ENCODE measurements at places on chromosomes 5 and 9. TPM values are rescaled to one million over a fixed set of nuclear protein-coding genes. Genes with fewer than 3 reads are reported as not detected.

The IL33 gene
- 1.6 TPM for total RNA-seq

DNA sequence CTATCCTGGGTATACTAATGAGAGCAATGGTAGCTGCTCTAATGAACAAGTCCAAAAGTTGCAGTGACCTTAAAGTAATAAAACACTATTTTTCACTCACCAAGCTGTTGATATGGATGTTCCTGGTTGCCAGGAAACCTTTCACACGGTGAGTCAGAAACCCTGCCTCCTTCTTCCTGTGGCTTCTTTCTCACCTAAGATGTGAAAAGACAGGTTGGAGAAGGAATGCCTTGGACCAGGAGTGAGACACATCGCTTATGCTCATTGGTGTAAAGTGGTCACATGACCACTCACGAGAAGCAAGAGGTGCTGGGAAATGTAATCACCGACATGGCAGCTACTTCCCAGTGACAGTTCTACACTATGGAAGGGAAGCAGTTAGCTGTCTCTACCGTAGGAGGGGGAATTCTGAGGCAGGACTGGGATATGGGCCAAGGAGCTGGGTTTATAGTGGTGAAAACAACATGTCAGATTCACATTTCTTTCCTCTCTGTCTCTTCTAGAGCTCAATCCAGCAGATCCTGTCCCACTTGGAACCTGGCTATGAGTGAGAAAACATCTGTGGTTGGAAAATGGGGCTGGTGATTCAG is 320.4 kb upstream of the KLF4 start:
- DNase-seq, result peak; percentile 55

- DNase-seq, result no peak
These were observed 675.9 kb downstream of the SEMA5A start for GRCh38 chr5:8869932-8870331.

The LIFR gene
- total RNA-seq, result 15.7 TPM

The KCNIP1 gene
- not detected for total RNA-seq

DNA sequence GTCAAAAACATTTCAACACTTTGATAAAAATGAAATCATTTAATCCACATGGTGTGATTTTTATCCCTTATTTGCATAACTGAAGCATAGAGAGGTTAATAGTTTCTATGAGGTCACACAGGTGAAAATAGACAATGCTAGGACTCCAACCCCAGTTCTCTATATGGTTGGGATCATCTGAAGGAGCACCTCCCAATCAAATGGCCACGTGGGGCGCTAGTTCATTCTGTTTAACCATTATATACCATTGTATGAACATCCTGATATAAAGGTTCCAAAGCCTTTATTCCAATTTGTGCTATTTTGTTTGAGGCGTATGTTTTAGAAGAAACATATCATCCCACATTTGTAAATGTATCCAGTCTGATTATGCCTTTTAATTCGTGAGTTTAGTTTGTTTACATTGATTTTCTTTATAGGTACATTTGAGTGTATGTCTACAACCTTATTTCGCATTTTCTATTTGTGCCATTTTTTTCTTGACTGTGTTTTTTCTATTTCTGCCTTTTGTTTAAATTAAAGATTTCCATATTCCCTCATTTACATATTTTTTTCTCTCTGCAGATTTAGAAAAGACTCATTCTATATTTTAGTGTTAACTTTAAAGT is 1092.0 kb downstream of the MAT2B start:
- peak; percentile 15 for DNase-seq

DNA sequence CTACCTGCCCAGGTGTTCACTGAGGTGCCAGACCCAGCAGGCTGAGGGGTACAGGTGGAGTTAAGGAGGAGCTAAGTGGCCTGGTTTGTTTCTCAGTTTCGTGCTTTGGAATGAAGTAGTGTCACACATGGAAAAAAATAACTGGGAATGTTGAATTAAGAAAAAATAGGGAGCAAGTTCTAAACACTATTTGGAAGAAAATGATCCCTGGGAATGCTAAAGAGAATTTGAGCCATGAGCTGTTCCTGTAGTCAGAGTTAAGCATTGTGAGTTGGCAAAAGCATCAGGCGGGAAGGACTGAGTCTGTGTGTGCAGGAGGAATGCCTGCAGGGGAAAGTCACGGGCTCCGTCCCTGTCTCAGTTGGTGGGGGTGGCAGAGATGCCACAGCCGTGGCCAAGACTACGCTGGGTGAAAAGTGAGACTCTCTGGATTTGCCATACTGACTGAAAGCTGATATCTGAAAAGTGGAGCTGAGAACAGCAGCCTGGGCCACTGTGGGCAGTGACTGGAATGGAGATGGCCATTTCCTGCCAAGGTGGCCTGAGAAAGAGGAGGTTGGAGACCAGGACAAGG is 37.0 kb downstream of the SYK start:
- no peak for DNase-seq

DNA sequence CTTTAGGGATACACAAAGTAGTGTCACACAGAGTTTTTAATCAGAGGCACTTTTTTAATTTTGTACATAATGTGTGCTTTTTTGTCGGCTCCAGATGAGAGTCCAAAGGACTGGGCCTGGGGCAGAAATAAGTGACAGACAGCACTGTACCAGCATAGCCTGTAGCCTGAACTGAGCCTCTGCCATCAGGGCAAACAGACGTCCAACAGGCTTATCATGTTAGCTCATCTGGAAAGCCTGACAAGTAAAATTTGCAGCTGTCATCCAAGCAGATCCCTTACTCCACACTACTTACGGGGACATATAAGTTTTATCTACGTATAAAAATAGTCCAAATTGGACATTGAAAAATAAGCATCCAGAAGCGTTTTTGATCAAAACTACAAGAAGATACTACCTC is 233.1 kb upstream of the GAS1 start:
- no peak for DNase-seq

The TAL2 gene
- not detected for total RNA-seq

DNA sequence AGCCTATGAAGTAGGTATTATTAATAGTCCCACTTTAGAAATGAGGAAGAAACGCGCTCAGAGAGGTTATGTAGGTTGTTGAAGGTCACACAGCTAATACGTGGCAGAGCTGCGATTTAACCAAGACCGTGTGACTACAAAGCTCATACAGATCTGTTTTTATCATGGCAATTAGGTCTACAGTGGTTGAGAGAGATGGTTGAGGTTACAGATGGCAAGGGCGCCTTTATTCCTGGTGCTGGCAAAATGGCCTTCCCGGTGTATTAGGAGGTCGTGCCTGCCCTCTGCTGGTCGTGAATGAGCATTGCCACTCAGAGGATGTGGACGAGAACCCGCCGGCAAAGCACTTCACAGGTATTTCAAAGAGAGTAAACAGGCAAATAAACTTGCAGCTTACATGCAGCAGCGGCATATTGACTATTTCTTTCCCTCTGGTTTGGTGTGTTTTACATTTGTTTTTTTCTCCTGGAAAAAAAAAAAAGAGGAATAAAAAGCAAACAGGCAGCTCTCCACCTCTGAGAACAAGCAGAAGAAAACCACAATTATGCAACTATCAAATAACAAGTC is 65.3 kb upstream of the EGFLAM start:
- DNase-seq, result peak; percentile 85

The FOXI1 gene
- not detected for total RNA-seq

- DNase-seq, result no peak
These were observed 970 bp upstream of the FUT7 start for GRCh38 chr9:137032858-137033257.

DNA sequence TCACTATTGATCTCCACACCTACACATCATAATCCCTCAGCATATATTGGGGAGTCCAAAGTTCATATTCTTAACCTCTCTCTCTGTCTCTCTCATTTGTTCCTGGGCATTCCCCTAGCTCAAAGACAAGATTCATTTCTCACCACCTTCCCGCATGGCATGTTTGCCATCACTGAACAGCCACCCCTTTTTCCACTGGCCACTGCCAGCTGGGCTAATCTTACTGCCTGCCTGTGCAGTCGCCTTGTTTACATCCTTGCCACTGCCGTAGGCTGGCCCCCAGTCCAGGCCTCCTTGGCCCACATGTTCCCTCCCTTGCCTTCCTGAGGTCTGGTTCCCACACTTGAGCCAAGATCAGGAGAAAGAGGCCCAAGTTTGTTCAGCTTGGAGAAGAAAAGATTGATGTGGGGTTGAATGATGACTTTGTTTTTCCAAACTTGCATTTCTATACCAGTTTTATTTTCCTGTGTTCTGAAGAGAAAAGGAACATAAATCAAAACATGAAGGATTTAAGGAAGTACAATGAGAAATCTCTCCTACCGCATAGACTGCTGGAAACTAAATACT is 80.2 kb downstream of the PLAC8L1 start:
- no peak for DNase-seq

- no peak for DNase-seq
These were observed 153.2 kb downstream of the SEMA5A start for GRCh38 chr5:9392625-9393024.

The OR1J2 gene
- total RNA-seq, result not detected

The SMARCA2 gene
- 36.4 TPM for total RNA-seq

The DMRT2 gene
- total RNA-seq, result not detected

The CACNA1B gene
- not detected for total RNA-seq

The IRF1 gene
- 21.1 TPM for total RNA-seq

GRCh38 chr9:109843641-109844040 is 63.6 kb downstream of the PALM2AKAP2 start:
- DNase-seq, result no peak

The STOML2 gene
- total RNA-seq, result 161 TPM

The PCDHGA7 gene
- total RNA-seq, result 0.51 TPM

GRCh38 chr9:83620841-83621636 is 1.9 kb upstream of the IDNK start:
- DNase-seq, result peak; percentile 64

GRCh38 chr5:173823721-173824567 is 64.2 kb upstream of the CPEB4 start:
- DNase-seq, result peak; percentile 98

- peak; percentile 90 for DNase-seq
These were observed 33.2 kb downstream of the CSF1R start for GRCh38 chr5:150052956-150053712.

The PHYHD1 gene
- not detected for total RNA-seq

The GLRX gene
- 27.4 TPM for total RNA-seq

DNA sequence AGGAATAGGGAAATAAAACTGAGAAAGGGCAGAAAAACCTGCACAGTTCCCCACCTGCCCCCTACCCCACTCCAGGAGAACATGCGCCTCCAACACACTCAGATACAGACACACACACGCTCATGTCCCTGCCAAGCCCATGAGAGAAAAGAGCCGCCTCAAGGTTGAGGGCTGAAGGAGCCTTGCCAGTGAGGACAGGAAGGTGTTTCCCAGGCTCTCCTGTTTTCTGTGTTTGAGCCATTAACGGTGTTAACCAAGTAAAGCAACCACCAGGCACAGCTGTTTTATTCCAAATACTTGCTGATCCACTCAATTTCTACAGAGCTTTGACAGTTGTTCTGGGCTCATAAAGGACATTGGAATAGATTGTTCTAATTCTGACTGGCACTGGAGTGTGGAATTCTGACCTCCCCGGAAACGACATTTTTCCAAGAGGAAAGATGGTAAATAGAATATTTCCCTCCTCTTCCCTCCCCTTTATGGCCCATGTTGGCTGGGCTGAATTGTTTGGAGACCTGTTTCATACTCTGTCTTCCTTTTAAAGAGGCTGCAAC is 238.0 kb downstream of the DMAC1 start:
- no peak for DNase-seq

The SLC45A2 gene
- total RNA-seq, result not detected

- DNase-seq, result no peak
These were observed 12.8 kb downstream of the CCNI2 start for GRCh38 chr5:132760049-132760420.

DNA sequence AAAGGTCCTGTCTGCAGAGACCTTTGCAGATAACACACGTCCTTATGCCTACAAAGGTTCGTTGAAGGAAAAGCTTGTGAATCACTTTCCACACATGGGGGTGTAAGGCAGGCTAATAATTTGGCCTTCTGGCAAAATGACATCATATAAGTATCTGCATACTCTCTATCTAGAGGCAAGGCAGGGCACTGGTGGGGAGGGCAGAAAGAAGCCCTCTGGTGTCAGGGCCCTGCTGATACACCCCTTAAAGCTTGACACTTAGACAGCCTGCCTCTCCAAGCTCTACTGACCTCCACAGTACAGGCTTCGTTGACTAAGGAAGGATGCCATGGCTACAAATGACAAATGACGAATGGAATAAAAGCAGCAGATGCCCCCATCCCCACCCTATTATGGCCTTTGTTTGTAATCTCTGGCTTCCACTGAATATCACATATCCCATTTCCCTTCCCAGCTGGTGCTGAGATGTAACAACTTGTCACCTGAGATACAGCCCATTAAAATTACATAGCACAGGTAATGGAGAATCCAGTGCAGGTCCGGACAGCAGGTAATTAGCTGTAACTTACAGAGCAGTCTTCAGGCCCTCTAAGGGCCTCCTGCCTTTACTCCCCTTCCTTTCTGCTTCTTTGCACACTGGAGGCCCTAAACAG is 76.9 kb upstream of the IFNK start:
- no peak for DNase-seq

GRCh38 chr5:69007726-69008368 is 86.0 kb upstream of the SLC30A5 start:
- DNase-seq, result peak; percentile 78

DNA sequence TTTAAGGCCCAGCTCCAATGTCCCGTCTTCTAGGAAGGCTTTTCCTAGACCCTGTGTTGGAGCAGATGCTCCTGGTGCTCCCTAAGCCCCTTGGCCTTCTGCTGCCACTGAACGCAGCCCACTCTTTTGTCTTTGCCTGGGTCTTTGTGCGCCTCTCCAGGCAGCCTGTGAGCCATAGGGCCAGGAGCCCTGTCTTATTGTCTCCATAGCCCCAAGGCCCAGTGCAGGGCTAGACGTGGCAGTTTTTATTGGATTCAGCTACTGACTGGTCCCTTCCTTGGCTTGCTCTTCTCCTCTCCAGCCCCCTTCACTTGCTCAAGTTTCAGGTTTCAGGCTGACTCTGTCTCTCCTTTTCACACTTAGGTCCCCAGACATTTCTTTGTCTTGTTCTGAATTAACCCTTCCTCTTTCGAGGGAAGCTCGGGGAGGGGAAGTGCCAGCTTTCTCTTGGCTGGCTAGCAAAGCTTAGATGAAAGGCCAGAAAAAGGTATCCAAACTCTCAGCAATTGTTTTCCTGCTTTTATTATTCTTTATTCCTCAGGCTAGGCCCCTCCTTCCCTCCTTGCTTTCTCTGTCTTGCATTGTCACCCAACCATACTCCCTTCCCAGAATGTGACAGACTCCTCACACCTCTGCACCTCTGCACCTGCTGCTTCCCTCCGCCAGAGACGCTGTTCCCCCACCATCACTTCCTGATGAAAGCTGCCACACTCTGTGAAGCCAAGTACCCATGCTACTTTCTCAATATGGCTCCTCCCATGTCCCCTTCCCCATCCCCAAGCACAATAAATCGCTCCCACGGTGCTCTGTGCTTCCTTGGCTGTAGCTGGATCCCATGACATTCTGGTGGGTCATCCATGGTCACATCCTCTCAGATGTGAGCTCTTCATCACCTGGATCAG is 101.6 kb upstream of the CPEB4 start:
- no peak for DNase-seq

DNA sequence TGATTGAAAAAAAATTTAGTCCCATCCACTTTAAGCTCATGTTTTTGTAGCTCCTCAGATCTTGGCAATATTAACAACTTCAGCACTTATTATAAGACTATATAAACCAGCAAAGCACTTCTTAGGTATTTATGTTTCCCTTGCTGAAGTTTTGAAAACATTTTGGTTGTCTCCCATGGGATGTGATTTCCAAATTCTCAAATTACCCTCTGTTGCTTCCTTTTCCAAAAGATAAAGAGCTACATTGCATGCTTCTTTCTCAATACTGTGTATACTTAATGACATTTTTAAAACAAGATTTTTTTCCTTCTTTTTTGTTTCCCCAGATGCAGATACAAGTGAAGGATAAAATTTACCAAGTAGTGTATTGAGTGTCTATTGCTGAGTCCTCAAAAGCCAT is 567.1 kb downstream of the CSNK1G3 start:
- DNase-seq, result no peak
